ENCODE measurements at places on chromosomes 2 and 18. TPM values are rescaled to one million over a fixed set of nuclear protein-coding genes. Genes with fewer than 3 reads are reported as not detected.

DNA sequence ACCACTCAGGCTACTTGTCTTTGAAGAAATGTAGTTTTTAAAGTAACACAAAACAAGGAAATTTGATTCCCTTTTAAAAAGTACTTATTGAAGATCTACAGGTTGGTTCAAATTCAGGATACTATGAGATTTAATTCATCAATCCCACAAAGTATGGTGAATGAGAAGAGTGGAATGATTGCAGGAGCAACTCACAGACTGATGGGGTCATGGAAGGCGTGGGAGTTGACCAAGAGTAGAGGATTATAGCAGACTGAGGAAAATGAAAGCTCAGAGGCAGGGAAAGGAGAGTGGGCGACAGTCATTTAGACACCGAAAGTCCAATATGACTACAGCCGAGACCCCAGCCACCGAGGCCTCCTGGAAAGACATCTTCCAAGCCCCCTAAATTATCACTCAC, 12.5 kb upstream of the DAPL1 start:
- no peak for DNase-seq

- DNase-seq = no peak
These were observed 80.3 kb downstream of the CD28 start for GRCh38 chr2:203786549-203787351.

Gene LYPD6
- total RNA-seq = 5.6 TPM

DNA sequence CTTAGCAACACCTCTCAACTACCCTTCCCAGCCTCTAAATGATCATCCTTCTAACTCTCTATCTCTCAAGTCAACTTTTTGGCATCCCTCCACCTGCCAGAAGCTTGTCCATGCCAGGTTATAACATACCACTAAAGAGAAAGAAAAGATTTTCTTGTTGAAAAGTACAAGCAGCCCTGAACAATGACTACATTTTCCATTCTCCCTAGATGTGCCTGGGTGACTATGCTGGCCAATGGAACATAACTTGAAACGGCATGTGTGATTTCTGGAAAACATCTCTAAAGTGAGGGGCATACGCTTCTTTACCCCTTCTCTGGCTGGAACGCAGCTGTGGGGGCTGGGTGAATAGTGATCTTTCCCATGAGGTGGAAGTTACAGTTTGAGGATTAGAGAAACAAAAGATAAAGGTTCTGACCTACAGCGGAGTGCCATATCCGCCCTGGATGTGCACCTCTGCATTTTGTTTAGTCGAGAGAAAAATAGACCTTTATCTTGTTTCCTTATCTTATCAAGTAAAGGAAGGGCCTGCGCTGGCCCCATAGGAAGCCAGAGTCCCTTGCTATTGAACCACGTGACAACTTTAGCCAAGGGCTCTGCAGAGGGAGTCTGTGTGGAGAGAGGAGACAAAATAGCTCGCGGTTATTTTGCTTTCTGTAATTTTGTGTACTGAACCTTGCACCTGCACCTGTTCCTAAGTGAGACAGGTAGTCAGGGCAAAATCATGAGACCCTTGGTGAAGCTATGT, 436.8 kb downstream of the TGIF1 start:
- no peak for DNase-seq

DNA sequence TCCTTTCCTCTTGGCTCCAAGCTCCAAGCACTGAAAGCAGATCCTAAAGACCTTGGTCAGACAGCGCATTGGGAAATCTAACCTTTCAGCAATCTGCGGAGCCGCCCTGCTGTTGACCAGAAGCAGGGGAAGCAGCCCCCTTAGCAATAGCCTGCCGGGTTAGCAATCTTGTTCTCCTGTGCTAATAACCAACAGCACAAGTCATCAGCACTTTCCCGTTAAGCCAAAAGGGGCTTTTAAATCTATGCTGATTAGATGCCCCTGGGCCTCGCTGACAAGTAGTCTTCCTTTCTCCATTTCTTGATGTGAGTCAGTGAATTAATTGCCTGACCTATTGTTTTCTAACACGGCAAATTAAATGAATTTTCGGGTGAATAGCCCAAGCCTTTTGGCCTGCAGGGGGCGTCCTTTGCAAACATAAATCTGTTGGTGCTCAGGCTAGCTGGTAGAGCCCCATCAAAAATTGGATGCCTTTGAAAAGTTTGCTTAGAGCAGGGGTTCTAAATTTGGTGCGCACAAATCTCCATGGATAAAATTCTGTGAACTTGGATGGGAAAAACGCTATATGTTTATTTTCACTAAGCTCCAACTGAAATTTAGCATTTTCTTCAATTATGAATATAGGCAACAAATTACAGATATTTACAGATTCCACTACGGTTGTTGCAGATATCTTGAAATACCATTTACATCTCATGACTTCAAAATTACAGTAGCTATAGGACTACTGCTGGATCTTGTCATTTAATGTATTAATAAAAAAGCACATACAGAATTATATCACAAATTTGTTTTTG, 24.6 kb downstream of the MAIP1 start:
- DNase-seq = peak; percentile 73

All from NCI-H460 (cell line).